Activated CD4-positive, alpha-beta T cell treated with anti-CD3 and anti-CD28 coated beads, Interleukin-2, amount 50 U/mL, for 24 hours (primary cell): ENCODE measurements at places on chromosomes 4 and X.

DNA sequence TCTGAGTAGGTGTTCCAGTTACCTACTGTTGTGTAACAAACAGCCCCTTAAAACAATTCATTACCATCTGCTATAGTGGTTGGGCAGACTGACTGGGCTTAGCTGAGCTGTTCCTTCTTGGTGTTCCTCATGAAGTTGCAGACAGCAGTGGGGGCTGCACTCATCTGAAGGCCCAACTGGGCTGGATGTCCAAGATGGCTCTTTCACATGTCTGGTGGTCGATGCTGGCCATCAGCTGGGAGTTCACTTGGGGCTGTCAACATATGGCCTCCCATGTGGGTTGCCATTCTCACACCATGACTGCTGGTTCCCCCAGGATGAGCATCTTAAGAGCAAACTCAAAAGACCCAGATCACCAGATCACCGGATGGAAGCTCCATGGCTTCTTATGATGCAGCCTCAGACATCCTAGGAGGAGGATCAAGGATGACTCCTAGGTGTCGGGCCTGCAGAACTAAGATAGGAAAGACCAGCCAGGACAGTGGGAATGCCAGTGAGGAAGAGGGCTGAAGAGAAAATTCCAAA is 34.3 kb upstream of the PPP2R2C start:
- no peak for DNase-seq

DNA sequence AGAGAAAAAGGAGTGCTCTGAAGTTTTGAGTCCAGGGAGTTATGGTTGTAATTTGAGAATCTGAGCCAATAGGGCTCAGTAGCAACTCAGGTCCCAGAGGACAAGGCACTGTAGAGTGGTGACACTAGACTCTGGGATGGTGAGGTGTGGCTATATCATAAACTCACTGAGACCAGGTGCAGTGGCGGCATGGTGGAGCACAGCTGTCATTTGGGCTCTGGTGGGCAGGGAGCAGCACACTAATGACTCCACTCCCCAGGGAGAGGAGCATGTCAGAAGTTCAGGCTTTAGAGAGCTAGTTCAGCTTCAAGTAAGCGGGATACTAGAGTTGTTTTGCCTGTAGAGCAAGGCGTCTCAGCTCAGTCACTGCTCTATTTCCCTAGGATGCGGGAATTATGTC is 165.4 kb upstream of the USP38 start:
- no peak for DNase-seq

GRCh38 chr4:139458543-139458942 is 4.6 kb downstream of the RAB33B start:
- no peak for DNase-seq

GRCh38 chrX:18946611-18947010 is 37.3 kb downstream of the PHKA2 start:
- DNase-seq, result no peak

GRCh38 chr4:28444886-28445496 is 1584.3 kb downstream of the STIM2 start:
- no peak for DNase-seq

DNA sequence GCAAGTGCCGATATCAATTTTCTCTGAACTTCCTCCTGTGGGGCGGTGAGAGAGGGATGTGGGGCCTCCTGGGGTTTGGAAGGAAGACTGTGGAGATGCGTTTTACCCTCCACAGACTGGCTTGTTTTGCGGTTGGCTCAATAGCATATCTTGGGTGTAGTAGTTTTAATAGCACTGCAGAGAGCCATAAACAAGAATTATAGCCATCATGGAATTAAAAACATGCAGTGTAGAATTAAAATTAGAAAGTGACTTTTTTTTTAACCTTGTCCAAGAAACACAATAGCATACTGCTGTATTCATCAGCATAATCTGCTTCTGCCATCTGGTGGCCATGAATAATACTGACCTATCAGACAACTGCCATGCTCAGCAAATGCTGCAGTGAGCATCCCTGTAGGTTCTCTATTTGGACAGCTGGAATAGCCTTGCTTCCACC is 47.3 kb upstream of the SCML1 start:
- DNase-seq, result peak; percentile 32

GRCh38 chrX:47751670-47752069 is 85.0 kb upstream of the ZNF81 start:
- DNase-seq, result no peak

GRCh38 chr4:153137677-153138630 is 66.3 kb upstream of the TRIM2 start:
- DNase-seq, result no peak

DNA sequence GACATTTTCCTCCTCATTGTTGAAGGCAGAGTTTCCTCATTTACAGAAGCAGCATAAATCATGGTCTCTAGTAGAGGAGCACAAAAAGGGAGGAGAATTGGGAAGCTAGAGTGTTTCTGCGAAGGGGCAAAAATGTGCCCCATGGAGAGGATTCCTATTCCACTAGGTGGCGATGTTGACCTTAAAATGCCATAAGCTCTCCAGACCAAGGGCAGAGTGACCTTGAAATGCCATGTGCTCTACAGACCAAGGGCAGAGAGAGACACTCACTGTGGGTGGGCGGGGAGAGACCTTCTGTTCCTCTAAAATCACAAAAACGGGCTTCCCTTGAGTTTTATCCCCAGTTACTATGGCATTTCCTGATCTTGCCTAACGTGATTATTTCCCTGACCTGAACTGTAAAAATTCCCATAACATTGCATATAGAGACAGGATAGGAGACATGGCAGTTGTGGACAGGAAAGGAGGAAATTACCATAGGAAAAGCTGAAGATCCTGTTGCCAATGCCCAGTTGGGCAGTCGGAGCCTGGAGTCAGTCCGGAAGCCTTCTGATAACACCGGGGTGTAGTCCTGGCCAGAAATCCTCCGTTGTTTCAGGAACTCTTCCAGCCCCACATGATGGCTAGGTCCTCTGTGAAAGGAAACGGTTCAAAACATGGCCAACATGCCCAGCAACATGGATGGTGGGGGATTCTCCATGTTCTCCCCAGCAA is 567.7 kb downstream of the MAGEB5 start:
- DNase-seq, result no peak

GRCh38 chr4:84803116-84803515 is 163.4 kb downstream of the WDFY3 start:
- no peak for DNase-seq

GRCh38 chr4:114497116-114497515 is 101.5 kb upstream of the UGT8 start:
- DNase-seq, result no peak

GRCh38 chr4:139745111-139745639 is 79.6 kb downstream of the MGST2 start:
- DNase-seq, result no peak

GRCh38 chr4:71938776-71939175 is 93.0 kb upstream of the NPFFR2 start:
- no peak for DNase-seq

DNA sequence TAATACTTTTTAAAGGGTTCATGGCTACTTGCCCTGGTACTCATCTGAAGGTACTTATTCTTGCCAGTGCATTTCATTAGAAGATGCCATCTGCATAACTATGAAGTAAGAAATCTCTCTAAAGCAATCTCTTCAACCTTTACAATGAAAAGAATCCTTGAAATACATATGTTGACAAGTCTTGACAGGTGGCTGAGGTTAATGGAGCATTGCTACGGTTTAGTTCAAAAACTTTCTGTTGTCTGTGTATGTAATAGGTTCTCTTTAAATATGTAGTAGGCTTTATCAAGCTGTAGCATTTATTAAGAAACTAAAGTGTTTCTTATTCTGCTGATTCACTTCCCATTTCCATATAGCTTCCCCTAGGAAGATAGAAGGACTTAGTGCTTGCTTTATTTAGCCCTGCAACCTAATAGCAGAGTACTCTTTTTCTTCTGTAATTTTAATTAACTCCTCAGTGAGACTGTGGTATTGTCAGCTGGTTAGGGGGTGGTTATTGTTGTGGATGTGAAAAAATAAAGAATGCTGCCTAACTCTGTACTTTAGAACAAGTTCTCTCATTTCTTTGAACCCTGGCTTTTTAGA is 39.3 kb downstream of the SLAIN2 start:
- DNase-seq, result no peak

DNA sequence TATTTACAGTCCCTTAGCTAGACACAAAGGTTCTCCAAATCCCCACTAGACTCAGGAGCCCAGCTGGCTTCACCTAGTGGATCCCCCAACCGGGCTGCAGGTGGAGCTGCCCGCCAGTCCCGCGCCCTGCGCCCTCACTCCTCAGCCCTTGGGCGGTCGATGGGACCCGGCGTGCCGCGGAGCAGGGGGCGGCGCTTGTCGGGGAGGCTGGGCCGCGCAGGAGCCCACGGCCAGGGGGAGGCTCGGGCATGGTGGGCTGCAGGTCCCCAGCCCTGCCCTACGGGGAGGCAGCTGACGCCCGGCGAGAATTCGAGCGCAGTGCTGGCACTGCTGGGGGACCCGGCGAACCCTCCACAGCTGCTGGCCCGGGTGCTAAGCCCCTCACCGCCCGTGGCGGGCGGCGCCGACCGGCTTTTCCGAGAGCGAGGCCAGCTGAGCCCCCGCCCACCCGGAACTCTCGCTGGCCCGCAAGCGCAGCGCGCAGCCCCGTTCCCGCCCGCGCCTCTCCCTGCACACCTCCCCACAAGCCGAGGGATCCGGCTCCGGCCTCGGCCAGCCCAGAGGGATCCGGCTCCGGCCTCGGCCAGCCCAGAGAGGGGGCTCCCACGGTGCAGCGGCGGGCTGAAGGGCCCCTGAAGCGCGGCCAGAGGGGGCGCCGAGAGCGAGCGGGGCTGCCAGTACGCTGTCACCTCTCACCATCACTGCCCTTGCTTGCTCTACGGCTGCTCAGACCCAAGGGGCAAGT is 39.4 kb downstream of the WFS1 start:
- no peak for DNase-seq

DNA sequence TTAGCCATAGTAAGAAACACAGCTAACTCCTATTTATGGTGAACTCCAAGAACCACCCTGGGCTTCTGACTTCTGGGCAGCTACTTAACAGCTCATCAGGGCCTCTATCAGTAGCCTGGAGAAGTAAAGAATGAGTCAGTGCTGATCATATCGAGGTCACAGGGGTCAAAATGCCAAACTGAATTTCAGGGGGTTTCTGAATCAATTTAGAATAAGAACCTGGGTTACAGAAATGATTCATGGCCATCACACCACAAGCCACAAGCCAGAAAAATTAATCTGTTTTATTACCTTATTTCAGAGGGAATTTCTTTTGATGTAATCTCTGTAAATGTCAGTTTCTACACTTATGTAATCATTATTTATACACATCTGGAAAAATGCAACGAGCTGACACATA is 64.4 kb downstream of the CHST7 start:
- DNase-seq, result no peak

- no peak for DNase-seq
Observed at GRCh38 chr4:153022241-153022715, 86.2 kb downstream of the FHDC1 start.

- DNase-seq, result no peak
Observed at GRCh38 chrX:97366237-97366636, 482.5 kb downstream of the RPA4 start.

- no peak for DNase-seq
Observed at GRCh38 chr4:82034878-82035277, 338.9 kb downstream of the HNRNPD start.

- DNase-seq, result no peak
Observed at GRCh38 chr4:932713-933070, 432 bp downstream of the TMEM175 start.

- no peak for DNase-seq
Observed at GRCh38 chr4:11416767-11417113, 12.0 kb downstream of the HS3ST1 start.

DNA sequence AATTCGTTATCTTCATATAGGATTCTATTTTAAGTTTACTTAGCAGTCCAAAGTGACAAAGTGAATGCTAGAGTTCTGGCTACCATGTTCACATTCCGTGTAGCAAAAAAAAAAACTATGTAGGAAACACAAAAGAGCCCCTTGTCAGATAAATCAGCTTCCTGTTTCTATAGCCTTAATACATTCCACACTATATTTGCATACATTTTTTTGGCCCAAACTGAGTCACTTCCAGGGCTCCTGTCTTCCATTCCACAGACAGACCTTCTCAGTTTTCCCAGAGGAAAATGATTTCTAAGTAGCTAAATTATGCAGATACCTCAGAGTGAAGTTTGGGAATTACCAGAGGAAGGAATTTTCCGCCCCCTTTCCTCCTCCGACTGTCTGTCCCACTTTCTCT is 841.9 kb upstream of the HS3ST1 start:
- no peak for DNase-seq

GRCh38 chr4:95105983-95106382 is 348.2 kb downstream of the BMPR1B start:
- DNase-seq, result no peak

GRCh38 chr4:120139392-120139791 is 72.7 kb upstream of the MAD2L1 start:
- DNase-seq, result no peak

- DNase-seq, result no peak
Observed at GRCh38 chr4:30952526-30953219, 232.5 kb downstream of the PCDH7 start.

DNA sequence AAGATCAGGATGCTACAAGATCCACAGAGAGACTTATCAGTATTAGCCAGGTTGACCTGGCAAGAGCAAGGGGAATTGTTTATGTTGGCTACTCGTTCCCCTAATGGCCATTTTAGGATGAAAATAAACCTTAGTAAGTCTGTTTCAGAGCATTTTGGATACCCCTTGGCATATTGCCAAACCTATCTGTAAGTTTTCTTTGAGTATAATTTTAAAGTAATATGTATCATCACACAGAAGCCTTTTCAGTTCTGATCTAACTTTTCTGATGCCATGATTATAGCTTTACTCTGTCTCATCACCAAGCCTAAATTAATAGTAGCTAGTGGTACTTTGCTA is 99.7 kb downstream of the TSPAN7 start:
- DNase-seq, result no peak

GRCh38 chr4:140800666-140801065 is 44.5 kb upstream of the TBC1D9 start:
- no peak for DNase-seq

DNA sequence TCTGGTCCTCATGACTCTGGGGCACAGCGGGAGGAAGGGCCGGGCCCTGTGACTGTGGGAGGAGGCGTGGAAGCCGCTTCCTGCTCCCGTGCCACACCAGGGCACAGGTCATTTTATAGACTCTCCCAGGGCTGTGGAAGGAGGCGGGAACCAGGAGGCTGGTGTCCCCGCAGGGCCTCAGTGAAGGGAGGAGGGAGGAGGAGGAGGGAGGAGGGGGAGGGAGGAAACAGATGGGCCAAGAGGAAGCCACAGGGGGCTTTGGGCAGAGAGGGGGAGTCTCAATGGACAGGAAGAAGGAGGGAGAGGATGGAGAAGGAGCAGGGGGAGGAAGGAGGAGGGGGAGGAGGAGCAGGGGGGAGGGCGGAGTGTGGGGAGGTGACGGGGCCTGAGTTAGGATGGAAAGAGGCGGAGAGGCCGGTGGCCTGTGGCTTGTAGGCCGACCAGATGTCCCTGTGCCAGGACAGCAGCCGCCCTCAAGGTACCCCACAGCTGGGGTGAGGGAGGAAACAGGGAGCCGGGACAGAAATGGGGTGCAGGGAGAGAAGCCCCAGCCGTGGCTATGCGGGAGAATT is 6.2 kb upstream of the PLCXD1 start:
- DNase-seq, result no peak

DNA sequence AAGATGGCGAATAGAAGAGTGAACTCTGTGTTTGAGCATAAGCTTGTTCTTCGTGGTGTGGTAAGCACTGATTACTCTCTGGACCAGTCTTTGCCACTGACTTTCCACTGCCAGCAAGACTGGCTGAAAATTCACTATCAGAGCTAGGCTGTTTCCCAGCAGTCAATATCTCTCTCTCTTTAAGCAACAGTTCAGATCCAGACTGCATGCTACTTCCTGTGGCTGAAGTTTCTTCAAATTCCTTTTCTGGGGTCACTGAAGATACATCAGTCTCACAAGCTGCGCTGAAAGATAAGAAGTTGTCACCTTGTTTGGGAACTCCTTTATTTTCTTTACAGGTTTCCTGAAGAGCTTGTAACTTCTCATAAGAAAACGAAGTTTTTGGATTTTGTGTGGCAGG is 54.0 kb upstream of the FAM120C start:
- no peak for DNase-seq
